ENCODE measurements at places on chromosomes 16 and 17.

DNA sequence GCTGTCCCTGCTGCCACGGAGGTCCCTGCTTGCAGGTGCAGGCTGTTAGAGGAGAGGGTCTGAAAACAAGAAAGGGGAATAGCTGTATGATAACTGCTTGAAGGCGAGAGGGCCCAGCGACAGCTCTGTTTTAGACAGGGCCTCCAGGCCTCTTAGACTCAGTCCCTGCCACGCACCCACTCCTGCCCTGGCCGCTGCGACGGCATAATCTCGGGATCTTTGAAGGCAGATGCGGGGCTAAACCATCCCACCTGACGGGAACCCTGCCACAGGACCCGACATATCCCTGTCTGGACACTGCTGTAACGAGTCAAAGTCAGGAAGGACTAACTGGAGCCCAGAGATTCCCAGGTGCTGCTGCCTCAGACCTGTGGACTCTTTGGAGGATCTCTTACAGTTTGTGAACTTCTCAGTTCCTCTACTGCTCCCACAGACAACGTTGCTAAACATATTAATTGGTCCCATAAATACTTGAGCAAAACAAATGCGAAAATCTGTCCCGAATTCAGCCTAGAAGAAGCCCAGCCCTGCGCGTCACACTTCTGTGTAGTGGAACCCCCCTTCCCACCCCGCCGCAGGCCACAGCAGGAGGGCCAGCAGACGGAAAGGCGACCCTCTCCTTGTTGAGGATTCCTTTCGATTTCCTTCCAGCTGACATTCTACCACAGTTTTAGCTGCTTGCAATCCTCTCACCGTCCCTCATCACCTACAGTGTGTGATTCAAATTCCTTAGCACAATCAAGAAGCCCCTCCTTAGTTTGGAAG lies 998 bp upstream of the TMEM11 start:
- DNase-seq = no peak

- DNase-seq = no peak
These were observed at the start of gene RAB11FIP4 for GRCh38 chr17:31391496-31391949. Gene RAB11FIP4, plus strand, starts transcription at chr17:31391675. Its CDS starts 178 bp downstream, at chr17:31391853.

DNA sequence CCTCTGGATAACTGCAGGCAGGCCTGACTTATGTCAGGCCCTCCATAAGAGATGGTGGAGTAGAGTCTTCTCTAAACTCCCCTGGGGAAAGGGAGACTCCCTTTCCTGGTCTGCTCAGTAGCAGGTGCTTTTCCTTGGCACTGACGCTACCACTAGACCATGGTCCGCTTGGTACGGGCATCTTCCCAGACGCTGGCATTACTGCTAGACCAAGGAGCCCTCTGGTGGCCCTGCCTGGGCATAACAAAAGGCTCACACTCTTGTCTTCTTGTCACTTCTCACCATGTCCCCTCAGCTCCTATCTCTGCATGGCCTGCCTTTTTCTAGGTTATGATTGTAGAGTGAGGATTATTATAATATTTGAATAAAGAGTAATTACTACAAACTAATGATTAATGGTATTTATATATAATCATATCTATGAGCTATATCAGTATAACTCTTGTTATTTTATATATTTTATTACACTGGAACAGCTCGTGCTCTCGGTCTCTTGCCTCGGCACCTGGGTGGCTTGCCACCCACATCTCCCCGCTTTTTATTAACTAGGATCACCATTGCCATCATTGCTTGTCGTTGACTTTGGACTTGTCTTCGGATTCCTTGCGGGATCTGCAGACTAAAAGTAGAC lies 59.8 kb upstream of the ARL4D start:
- DNase-seq = peak; percentile 47

GRCh38 chr17:61389670-61390478 lies 9.8 kb upstream of the TBX2 start:
- DNase-seq = no peak

- no peak for DNase-seq
These were observed 209.7 kb downstream of the CCDC182 start for GRCh38 chr17:57535249-57535966.

GRCh38 chr17:50638966-50639713 lies 4.5 kb downstream of the ABCC3 start:
- DNase-seq = no peak

- no peak for DNase-seq
These were observed 41.8 kb downstream of the PAFAH1B1 start for GRCh38 chr17:2635241-2635640.

- DNase-seq = no peak
These were observed 35.1 kb upstream of the IL21R start for GRCh38 chr16:27366687-27367460.

DNA sequence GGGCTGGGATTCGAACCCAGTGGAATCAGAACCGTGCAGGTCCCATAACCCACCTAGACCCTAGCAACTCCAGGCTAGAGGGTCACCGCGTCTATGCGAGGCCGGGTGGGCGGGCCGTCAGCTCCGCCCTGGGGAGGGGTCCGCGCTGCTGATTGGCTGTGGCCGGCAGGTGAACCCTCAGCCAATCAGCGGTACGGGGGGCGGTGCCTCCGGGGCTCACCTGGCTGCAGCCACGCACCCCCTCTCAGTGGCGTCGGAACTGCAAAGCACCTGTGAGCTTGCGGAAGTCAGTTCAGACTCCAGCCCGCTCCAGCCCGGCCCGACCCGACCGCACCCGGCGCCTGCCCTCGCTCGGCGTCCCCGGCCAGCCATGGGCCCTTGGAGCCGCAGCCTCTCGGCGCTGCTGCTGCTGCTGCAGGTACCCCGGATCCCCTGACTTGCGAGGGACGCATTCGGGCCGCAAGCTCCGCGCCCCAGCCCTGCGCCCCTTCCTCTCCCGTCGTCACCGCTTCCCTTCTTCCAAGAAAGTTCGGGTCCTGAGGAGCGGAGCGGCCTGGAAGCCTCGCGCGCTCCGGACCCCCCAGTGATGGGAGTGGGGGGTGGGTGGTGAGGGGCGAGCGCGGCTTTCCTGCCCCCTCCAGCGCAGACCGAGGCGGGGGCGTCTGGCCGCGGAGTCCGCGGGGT lies at the start of gene CDH1:
TSS of gene CDH1 (plus strand) at position 247 of the 684 bp plus-strand sequence. CDS start at position 371, 124 bp downstream.
- no peak for DNase-seq

DNA sequence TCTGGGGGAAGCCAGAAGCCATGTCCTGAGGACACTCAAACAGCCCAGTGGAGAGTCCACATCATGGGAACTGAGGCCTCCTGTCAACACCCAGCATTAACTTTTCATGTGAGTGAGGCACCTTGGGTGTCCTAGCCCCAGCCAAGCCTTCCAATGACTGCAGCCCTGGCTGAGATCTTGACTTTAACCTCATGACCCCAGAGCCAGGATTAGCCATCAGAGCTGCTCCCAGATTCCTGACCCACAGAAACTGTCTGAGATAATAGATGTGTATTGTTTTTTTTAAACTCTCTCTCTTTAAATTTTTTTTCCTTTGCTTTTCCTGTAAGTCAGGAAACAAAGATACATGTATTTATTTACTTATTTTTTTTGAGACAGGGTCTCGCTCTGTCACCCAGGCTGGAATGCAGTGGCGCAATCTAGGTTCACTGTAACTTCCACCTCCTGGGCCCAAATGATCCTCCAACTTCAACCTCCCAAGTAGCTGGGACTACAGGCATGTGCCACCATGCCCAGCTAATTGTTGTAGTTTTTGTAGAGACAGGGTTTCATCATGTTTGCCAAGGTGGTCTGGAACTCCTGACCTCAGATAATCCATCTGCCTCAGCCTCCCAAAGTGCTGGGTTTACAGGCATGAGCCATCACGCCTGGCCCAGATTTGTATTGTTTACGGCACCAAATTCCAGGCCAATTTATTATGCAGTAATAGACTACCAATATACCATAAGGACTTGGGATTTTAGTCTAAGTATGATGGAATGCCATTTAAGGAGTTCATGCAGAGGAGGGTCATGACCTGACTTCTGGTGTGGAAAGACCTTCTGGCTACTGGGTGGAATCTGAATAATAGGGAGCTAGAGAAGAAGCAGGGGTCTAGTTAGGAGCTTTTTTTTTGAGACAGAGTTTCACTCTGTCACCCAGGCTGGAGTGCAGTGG lies 14.0 kb upstream of the TMEM94 start:
- no peak for DNase-seq

GRCh38 chr16:65981057-65981456 lies 385.4 kb upstream of the CDH5 start:
- DNase-seq = no peak

- no peak for DNase-seq
These were observed 12.2 kb downstream of the VASN start for GRCh38 chr16:4383591-4384444.

- DNase-seq = no peak
These were observed 139.1 kb downstream of the CCT6B start for GRCh38 chr17:34822007-34822739.

DNA sequence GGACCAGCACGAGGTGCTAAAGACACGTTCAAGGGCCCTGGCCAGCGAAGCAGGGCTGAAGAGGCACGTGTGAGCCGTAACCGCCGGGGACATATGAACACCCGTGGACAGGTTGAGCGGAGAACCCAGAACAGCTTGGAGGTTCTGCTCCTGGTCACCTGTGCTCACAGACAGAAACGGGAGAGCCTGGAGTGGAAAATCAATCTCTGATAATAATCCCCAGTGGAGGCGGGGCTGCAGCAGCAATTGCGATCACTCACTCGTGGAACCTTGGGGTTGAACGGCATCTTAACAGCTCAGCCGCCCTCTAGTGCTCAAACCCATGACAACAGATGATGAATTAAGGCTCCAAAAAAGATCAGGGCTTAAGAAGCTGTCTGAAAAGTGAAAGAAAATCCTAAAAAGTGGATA lies 25.6 kb downstream of the WIPI1 start:
- no peak for DNase-seq

DNA sequence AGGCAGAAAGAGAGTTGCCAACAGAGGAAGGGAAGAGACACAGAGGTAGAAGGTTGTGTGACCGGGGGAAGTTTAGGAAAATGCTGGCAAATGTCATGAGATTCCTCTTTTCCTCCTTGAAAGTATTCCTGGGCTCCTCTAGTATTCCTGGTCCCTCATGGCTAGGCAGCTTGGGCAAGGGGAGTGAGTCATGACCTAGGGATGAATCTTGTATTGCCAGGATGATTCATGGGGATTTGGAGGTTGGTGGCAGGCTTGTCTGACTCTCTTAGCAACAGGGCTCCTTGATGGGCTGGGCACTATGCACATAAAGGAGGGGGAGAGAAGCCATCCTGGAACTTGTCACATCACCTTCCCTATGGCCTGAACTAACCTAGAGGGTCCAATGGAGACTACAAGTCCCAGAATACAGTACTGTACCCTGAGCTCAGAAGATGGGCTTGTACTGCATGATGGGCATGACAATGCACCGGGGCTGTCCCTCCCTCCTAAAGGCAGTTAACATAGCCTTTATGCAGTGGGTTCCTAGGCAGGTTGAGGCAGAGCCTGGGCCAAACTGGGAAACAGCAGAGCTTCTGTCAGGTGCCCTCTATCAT lies 2.1 kb upstream of the SEZ6 start:
- DNase-seq = no peak

DNA sequence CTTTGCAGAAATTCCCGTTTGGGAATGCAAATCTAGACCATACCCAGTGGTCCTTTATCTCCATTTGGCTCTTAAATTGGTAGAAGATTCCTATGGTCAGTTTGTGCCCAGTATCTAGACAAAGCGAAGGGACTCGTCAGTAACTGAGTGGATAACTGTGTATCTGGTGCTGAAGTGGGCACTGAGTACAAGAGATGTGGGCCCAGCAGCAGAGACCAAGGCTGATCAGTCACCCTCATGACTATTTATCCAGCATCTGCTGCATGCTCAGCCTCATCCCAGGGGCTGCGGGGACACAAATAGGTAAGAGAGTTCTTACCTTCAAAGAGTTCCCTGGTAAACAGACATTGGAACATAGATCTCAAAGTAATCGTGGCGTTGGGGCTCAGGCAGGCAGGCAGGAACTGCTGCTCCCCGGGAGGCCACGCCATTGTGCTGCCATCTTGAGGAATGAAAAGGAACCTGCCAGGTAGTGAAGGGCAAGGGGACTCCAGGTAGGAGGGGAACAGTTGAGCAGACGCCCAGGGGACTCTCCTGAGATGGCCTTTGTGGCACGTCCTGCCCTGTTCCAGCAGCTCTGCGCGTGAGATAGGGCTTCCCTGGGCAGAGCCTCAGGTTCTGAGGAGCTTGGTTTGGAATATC lies 10.3 kb downstream of the NT5M start:
- DNase-seq = peak; percentile 57

- no peak for DNase-seq
These were observed 195.4 kb downstream of the CDH11 start for GRCh38 chr16:64926476-64926875.

GRCh38 chr17:30831663-30832437 lies at the start of gene ATAD5:
Gene ATAD5, plus strand, starts transcription at chr17:30831966. Its CDS starts 382 bp downstream, at chr17:30832348.
- peak; percentile 85 for DNase-seq

GRCh38 chr17:18116078-18116477 lies 7.5 kb downstream of the MYO15A start:
- DNase-seq = no peak

DNA sequence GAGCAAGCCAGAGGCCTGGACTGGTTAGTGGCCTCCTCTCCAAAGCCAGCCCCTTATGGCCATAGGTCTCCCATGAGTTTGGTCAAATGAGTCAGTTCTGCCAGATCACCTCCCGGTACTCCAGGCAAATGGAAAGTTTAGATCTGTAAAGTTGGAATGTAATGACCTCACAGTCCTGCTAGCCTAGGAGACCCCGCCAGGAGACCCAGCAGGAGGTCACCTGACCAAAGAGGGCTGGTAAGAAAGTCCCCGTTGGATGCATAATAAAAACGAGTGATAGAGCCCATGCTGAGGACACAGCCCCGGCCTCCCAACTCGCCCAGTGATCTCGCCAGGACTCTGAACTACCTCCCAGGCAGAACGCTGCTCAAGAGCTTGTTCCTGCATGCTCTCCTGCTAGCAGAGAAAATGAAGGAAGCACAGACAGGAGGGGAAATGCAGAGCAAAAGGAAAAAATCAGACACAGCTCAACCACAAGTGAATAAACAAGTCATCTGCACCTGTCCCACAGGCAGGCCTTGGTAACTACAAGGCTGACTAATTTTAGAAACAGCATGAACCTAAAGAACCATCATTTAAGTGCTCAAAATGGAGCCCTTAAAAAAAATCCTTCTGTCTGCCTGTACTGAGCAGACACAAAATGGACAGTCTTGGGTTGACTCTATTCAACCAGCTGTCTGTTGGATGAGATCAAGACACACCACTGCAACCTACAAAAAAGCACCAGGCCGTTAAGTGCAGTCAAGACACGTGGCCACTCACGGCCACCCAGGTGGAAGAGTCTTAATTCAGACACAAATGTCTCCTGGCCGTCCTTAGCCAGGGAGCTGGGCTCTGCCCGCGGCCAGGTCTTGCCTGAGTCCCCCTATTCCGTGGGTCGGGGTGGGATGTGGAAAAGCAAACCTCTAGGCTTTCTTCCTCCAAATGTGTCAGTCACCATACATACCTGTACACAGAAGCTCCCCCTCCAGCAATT lies 9.2 kb downstream of the CDIP1 start:
- no peak for DNase-seq

GRCh38 chr17:81489012-81489997 lies 23.3 kb downstream of the ACTG1 start:
- DNase-seq = no peak

- DNase-seq = no peak
These were observed 26.9 kb upstream of the CDH15 start for GRCh38 chr16:89144681-89145080.

- DNase-seq = no peak
These were observed 466.3 kb downstream of the SOX9 start for GRCh38 chr17:72587156-72587555.

GRCh38 chr16:15790458-15790857 lies 66.4 kb downstream of the MYH11 start:
- DNase-seq = no peak

- DNase-seq = peak; percentile 60
These were observed at the start of gene FLOT2 for GRCh38 chr17:28896884-28897768. Gene FLOT2, minus strand, starts transcription at chr17:28897733. Its CDS starts 159 bp downstream, at chr17:28897574.

GRCh38 chr17:27550974-27551505 lies 79.9 kb upstream of the LGALS9 start:
- no peak for DNase-seq

GRCh38 chr16:19522397-19522732 lies 467 bp upstream of the GDE1 start:
- no peak for DNase-seq

Measured in activated T-helper 9 cell treated with anti-CD3 and anti-CD28 coated beads, Interleukin-2, amount 50 U/mL, for 16 hours (primary cell).